ENCODE measurements at places on chromosomes 7 and 10.

DNA sequence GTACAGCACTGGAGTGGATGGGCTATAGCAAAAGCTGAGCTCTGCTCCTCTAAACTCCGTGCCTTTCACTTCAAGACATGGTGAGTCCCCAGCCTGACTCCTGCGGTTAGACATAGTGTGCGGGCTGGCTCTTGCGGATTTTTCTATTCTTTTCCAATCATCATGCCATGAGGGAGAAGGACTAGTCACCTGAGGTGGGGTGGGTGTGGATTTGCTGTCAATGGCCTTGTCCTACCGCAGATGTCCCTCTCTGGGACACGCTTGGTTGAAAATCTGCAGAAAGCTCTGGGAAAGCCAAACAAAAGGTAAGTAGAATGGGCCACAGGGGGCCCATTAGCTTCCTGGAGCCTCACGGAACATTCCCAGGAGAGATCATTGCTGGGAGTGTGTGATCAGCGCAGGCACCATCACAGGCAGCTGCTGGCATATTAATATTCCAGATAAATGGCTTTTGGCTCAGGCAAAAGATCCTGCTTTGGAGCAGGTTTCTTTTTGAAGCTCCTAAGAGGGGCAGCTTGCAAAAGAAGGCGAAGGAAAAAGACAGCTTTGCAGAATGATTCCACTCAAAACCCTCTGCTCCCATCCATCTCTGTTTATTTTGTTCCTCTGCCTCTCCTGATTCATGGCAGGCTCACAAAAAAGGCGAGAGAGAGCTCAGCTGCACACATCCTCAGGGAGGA lies 509.0 kb upstream of the ZMIZ1 start:
- no peak for DNase-seq

GRCh38 chr7:19248681-19249080 lies 103.5 kb upstream of the FERD3L start:
- DNase-seq, result no peak

- DNase-seq, result no peak
Measured at GRCh38 chr7:101235050-101235449, 2.6 kb downstream of the CLDN15 start.

DNA sequence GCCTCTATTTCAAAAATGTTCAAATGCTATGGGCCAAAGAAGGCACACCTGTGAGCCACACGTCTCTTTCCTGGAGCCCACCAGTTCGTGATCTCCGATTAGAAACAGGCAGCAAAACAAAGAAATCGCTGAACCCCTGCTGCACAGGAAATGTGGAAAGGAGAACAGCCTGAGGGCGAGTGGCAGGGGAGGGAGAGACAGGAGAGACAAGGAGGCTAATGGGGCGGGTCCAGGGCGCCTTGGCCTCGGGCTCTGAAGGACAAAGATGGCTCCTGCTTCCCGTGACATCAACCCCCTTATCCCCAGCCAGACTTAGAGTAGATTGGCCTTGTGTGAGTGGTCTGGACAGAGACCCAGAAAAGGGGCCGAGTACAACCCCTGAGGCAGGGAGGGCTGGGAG lies 62.4 kb upstream of the DOCK1 start:
- DNase-seq, result no peak

- DNase-seq, result no peak
Measured at GRCh38 chr10:128530301-128530700, 404.1 kb upstream of the MKI67 start.

- DNase-seq, result no peak
Measured at GRCh38 chr7:74258639-74259038, 4.4 kb upstream of the RFC2 start.

DNA sequence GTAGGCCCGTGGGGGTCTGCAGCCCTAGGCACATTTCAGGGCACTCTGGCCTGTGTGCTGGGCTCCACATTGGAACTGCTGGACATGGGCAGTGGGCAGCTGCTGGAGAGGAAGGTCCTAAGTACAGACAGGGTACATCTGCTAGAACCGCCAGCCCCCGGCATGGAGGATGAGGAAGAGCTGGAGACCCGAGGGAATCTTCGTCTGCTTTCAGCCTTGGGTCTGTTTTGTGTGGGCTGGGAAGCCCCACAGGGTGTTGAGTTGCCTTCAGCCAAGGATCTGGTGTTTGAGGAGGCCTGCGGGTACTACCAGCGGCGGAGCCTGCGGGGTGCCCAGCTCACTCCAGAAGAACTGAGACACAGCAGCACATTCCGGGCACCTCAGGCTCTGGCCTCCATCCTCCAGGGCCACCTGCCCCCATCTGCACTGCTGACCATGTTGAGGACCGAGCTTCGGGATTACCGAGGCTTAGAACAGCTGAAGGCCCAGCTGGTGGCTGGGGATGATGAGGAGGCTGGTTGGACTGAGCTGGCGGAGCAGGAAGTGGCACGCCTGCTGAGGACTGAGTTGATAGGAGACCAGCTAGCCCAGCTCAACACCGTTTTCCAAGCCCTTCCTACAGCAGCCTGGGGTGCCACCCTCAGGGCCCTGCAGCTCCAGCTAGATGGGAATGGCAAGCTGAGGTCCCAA lies 1.4 kb downstream of the HPS6 start:
- no peak for DNase-seq

DNA sequence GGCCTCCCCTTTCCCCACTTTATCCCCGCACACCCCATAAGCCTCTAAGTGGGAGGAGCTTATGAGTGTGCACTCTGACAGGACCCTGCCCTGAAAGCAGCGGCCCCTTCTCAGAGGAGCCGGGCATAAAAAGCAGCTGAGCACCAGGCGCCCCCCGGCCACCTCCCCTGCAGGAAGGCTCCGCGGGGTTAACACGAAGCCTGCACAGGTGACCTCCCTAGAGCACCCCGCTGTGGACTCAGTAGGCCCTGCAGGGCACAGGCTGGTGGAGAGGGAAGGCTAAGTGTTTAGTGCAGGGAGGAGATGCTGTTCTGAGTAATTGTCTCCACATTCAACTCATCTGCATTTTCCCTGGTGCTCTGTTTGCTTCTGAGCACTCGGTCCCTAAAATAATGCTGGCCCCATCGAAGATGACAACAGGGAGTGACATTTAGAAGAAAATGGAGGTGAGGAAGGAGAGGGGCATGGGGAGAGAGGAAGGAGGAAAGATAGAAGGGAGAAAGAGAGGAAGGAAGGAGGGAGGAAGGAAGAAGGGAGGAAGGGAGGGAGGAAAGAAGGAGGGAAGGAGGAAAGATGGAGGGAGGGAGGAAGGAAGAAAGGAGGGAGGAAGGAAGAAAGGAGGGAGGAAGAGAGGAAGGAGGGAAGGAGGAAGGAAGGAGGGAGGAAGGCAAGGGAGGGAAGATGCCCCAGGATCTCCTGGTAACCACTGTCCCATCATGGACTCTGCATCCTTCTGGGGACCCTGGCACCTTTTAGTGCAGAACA lies 25.4 kb upstream of the CNPY1 start:
- DNase-seq, result no peak

DNA sequence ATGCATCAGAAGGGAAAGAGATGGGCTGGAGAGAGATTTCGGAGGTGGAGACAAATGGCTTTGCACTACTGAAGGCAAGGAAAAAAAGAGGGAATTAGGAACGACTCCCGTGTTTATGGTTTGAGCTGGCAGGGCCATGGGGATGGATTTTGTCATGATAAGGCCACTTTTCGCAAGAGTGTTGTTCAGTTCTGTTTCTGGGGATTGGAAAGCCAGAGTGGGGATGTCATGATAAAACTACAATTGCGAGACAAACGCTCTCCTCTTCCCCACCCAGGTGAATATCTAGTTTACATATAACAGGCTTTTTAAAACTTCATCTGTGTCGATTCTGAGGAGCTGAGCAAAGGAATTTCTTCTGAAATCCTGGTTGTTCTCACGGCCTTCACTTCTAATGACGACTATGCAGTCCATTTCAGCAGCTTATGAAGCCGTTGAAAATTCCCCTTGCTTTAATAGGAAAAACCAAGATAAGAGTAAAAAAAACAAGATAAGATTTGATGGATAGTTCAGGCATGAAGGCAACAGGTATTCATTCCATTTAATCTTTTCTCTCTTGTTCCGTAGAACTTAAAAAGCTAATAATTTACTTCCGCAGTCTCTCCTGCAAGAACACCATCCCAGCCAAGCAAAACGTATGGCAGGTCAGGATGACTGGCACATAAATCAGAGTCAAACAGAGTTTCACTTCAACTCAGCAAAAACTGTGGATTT lies 245.6 kb upstream of the PITRM1 start:
- no peak for DNase-seq

DNA sequence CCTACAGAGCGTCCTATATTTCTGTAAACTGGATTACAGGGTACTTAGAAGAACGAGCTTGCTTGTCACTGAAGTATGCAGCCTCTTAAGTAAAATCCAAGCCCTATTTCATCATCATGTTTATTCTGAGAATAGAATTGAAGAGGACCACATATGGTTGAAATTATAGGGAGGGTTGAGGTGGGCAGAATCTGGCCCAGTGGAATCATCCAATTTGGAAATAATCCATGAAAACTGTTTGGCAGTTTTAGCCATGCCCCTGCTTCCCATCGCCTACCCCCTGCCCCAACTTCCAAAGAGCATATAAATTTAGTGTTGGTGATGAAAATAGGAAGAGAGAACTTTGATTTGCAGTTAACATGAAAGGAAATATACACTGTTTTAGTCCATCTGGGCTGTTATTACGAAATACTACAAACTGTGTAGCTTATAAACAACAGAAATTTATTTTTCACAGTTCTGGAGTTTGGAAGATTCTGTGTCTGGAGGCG lies 150.4 kb downstream of the PRKG1 start:
- DNase-seq, result no peak

DNA sequence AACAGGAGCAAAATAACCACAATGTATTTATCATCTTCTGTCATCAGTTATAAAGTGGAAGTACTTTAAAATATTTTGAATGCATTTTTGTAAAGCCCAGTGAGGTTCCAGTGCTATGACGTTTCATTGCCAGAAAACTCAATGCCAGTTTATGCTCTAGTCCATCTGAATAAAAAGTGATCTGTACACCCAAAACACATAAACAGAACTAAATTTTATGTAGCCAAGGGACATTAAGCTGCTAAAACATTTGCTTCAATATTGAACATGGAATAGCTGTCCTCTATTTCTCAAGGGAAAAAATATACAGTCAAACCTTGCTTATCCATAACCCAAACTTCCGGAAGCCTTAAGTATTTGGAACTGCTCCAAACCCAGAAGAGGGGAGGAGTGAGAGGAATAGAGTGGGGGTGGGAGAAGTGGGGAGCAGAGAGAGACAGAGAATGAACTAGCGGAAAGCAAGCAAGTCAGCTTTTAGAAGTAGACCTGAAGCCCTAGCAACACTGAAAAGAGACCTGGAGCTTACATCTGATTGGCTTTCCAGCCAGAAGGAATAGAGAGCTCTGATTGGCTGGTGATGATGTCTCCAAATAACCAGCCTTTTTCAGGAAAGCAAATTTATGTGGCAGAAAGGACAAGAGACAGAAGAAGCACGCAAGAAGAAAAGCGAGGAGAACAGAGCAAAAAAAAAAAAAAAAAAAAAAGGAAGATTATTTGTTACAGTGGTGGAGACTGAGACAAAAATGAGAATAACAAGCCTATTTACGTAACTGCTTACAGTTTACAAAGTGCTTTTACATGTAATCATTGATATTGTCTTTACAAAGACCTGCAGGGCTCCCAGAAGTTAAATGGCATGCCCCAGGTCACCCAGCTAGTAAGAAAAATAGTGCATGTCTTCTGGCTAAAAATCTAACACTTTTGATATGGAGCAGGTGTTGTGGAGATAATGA lies 196.0 kb downstream of the RNLS start:
- no peak for DNase-seq

GRCh38 chr7:157125376-157126223 lies 13.1 kb upstream of the UBE3C start:
- no peak for DNase-seq

GRCh38 chr10:13161857-13162271 lies 506 bp downstream of the MCM10 start:
- DNase-seq, result peak; percentile 1

DNA sequence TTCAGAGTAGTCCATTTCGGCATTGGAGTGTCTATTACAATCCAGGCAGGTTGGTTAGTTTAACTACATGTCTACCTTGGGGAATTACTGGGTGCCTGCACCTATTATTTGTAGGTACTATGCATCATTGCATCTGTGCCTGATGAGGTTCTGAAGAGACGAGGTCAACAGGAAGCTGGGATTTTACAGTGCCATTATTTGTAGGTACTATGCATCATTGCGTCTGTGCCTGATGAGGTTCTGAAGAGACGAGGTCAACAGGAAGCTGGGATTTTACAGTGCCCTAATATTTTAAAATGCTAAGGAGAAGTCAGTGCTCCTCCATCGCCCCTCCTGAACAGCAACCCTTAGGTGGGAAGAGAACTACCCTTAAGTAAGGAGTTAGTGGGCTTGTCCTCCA lies 41.7 kb downstream of the NPY start:
- DNase-seq, result no peak

GRCh38 chr10:17233286-17233991 lies 5.4 kb downstream of the VIM start:
- no peak for DNase-seq

Data from foreskin keratinocyte (primary cell).